ENCODE measurements at places on chromosomes 3 and 15.

DNA sequence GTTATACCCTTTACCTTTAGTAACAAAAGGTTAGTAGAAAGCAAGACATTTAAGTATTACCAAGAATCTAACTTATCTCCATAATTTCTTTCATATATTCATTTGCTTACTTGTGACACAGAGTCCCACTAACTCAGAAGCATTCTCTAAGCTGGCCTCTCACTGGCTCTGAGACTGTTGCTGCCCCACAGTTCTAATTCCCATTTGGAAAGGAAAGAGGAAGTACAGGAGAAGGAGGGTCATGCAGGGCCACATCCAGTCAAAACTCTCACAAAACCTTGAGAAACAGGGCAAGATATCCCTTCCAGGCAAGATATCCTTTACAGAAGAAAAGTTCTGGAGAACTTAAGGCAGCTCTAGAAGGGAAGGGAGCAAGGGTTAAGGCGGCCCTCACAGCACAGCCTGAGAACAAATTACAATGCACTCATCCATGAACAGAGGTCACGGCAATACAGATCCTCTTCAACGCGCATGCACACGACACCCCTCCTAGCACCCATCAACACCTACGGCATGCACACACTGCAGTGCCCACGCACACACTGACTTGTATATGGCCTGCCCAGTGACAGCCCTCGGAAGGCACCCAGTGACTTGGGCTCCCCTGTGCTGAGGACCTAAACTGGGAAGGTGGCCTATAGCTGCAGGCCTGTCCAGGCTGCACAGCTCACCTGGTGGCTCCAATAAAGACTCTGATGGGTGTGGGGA, 13.0 kb upstream of the MYO5C start:
- no peak for DNase-seq

DNA sequence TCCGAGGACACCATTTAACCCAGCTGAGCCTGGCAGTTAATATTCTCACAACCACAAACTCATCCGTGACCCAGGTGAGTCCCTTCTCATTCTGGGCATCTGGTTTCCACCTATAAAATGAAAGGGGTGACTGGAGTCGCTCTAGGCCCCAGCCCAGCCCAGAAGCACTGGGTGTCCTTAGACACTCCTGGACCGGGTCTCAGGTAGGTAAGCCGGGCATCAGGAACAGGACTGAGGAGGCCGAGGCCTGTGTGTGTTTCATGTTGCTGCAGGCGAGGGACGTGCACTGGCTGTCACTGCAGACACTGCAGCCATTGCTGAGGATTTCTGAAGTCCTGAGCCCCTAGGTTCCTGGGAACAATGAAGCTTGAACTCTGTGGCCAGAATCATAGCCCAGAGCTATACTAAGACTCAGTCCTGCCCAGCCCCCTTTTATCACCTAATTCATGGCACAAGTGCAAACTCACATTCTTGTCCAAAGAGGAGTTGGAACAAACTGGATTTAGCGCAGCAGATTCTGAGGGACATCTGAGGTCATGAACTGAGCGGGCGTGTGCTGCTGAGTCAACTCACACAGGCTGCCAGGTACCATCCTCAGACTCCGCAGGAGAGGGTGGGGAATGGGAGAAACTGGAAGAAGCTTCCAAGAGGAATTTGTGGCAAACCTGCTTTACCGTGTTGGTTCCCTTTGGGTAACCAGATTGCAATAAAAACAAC, 184.9 kb downstream of the FAM43A start:
- no peak for DNase-seq

- DNase-seq, result no peak
Measured at GRCh38 chr15:58546066-58546591, 114.3 kb downstream of the LIPC start.

DNA sequence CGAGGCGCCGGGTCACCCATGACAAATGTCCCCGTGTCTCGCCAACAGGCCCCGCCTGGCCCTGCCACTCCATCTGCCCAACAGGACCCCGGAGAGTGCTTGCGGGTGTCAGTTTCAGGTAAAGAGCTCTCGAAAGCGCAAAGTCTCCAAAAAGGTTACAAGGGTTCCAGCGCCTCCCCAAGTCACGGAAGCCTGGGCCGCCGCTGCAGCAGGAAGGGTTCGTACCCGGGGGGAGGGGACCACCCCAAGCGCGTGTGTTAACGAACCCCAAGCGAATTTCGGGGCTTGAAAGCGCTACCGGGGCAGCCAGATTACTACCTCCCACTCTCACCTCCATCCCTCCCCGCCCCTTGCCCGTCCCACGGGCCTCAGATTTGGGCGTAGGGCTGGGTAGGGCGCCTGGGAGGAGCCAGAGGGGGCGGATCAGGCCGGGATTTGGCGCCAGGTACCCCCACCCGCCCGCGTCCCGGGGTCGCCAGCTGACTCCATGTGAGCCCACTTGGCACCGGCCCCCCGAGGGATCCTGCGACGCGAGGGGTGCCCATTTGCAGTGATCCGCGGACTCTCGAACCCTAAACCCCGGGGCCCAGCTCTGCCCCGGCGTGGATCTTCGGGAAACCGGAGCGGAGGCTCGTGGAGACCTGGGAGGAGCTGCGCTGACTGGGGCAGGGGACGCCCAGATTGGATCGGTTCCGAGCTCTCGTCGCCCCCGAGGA, 85.9 kb downstream of the NR2F2 start:
- no peak for DNase-seq

GRCh38 chr3:169505577-169506230, 157.8 kb downstream of the MECOM start:
- no peak for DNase-seq

Measured in NK-92 treated with Interleukin-12 subunit alpha and Interleukin-12 subunit beta, amount 100 ng/mL, for 24 hours (cell line).